Temporal lobe (tissue), 4 donors: ENCODE measurements at places on chromosomes 12 and 14. TPM values are rescaled to one million over a fixed set of nuclear protein-coding genes. Genes with fewer than 3 reads are reported as not detected.

The SRGAP1 gene
- total RNA-seq = 38.8 TPM

The TBX3 gene
- total RNA-seq = 1.5 TPM

The ABHD12B gene
- not detected for total RNA-seq

The GARIN6 gene
- not detected for total RNA-seq

The PARPBP gene
- 4.2 TPM for total RNA-seq

The APOF gene
- total RNA-seq = not detected

The MYH6 gene
- total RNA-seq = not detected
